T-helper 17 cell (primary cell): ENCODE measurements at places on chromosomes 4 and X.

DNA sequence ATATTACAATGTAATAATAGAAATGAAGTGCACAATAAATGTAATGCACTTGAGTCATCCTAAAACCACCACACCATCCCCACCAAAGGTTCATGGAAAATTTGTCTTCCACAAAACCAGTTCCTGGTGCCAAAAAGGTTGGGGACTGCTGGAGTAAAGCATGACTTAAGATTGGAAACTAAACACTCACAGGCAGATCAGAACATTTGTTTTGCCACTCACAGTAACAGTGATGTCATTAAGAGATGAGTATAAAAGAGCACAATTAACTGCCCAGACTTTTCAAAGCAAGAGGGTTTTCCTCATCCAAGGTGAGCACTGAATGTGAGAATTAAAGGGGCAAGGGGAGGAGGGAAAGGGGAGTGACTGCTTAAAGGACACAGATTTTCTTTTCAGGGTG is 35.6 kb downstream of the MAP7D3 start:
- H3K27me3 ChIP-seq: no peaks in the 10 kb centered on the region
- no peaks in the 10 kb centered on the region for H3K4me1 ChIP-seq
- no peak overlapping the region for H3K27ac ChIP-seq
- DNase-seq: no peak
- no peaks in the 10 kb centered on the region for H3K36me3 ChIP-seq

GRCh38 chr4:19756661-19757060 is 495.0 kb upstream of the SLIT2 start:
- no peak overlapping the region for H3K27ac ChIP-seq
- H3K27me3 ChIP-seq: no peaks in the 10 kb centered on the region

GRCh38 chrX:123330229-123330942 is 146.3 kb downstream of the GRIA3 start:
- H3K36me3 ChIP-seq: no peaks in the 10 kb centered on the region
- no peak overlapping the region for H3K4me3 ChIP-seq
- no peak for DNase-seq
- H3K27me3 ChIP-seq: no peaks in the 10 kb centered on the region

- no peaks in the 10 kb centered on the region for H3K36me3 ChIP-seq
- H3K4me3 ChIP-seq: no peak overlapping the region
- DNase-seq: no peak
- H3K4me1 ChIP-seq: peaks cover 10% of the 10 kb centered on the region
- H3K27ac ChIP-seq: no peak overlapping the region
Measured at GRCh38 chr4:3340700-3341083, 47.9 kb downstream of the RGS12 start.

- H3K4me3 ChIP-seq: no peak overlapping the region
- peaks cover 2% of the 10 kb centered on the region for H3K4me1 ChIP-seq
- DNase-seq: no peak
Measured at GRCh38 chrX:69618803-69619202, 2.9 kb downstream of the EDA start.

DNA sequence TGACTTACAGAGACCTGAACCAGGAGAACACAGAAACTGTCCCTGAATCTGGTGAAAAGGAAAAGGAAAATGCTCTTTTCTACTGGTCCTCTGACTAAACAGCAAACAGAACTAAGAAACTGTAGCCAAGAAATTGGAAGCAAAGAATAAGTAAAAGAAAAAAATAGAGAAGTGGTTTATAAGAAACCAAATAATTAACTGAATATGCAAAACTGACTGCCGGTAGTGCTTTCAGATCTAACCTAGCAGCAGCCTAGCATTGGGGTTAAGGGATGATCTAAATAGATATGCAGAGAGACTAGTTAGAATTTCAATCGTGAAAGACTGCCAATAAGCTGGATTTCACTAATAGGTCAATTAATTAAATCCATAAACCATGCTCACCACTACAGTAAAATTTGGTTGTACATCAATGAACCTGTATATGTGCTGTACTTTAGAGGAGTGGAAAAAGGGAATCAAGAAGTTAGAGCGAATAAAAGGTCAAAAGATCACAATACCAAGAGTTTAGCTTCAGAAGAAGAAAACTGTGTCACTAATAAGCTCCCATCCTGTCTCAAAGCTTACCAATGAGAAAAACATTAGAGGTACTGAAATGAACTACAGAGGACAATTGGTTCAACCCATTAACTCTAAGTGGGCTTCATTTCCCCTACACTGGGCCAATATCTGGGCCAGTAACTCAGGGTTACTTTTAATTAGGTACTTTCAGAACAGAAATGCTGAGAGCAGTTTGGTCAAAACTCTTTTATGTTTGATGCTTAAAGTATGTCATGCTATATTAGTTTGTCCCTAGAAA is 53.6 kb downstream of the KLHL13 start:
- no peaks in the 10 kb centered on the region for H3K36me3 ChIP-seq
- H3K4me3 ChIP-seq: no peak overlapping the region
- no peaks in the 10 kb centered on the region for H3K4me1 ChIP-seq
- H3K27me3 ChIP-seq: no peaks in the 10 kb centered on the region
- H3K27ac ChIP-seq: no peak overlapping the region

GRCh38 chrX:33808636-33809035 is 323.5 kb downstream of the FAM47A start:
- H3K4me1 ChIP-seq: no peaks in the 10 kb centered on the region
- no peak overlapping the region for H3K27ac ChIP-seq
- no peak for DNase-seq
- no peaks in the 10 kb centered on the region for H3K36me3 ChIP-seq
- H3K27me3 ChIP-seq: no peaks in the 10 kb centered on the region

- no peak for DNase-seq
- peaks cover 16% of the 10 kb centered on the region for H3K4me1 ChIP-seq
- peak overlapping the region; percentile 83 for H3K27ac ChIP-seq
- peak overlapping the region; percentile 65 for H3K4me3 ChIP-seq
- no peaks in the 10 kb centered on the region for H3K27me3 ChIP-seq
- no peaks in the 10 kb centered on the region for H3K36me3 ChIP-seq
Measured at GRCh38 chr4:6892190-6892908, 17.3 kb upstream of the TBC1D14 start.

DNA sequence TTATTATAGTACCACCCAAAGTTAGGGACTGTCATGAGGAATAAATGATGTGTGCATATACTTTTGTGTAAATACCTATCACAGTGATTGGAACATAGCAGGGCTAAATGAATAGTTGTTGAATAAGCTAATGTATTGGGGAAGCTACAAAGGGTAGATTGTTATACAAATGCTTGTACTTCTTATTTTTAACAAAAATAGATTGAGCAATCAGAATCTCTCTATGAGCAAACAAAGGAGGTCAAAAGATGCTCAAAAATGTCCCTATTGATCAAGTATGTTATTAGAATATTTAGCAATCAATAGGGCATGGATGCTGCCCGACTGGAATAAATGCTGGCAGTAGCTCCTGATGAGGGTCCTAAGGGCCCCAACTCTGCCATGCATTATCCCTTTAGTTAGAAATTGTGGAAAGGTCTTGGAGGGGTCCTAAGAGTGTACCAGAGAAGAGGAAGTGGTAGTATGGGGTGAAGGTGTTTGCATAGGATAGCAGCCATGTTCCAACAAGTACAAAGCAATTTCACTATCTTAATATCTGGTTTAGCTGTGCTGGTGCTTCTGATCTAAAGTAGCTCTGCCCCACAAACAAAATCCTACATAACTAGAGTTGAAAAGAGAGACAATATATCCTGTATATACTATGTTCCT is 33.1 kb upstream of the TAPT1 start:
- H3K27me3 ChIP-seq: no peaks in the 10 kb centered on the region
- peaks cover 2% of the 10 kb centered on the region for H3K36me3 ChIP-seq
- H3K27ac ChIP-seq: no peak overlapping the region
- H3K4me3 ChIP-seq: no peak overlapping the region
- no peak for DNase-seq
- H3K4me1 ChIP-seq: peaks cover 10% of the 10 kb centered on the region

DNA sequence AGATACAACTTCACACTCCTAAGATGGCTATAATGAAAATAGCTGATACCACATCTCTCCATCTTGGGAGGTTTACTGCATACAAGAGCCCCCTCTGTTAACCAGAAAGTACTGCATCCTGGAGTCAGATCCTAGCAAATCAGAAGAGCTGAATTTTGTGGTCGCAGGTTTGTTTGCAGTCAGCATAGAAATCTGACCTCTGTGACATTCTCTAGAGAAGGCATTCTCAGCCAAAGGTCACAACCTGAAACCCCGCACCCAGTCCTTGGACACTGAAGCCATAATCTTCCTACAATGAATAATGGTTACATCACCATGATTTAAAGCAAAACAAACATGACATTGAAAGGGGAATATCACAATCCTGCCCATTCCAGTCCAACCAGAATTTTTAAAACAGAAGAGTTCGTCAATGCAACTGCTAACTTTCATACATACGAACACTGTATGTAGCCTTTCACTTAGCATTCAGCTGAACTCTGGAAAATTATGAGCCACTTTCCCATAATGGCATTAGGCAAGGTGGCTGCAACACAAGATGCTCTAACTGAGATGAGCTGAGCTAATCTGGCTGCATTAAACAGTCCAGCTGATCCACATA is 17.6 kb downstream of the HS6ST2 start:
- DNase-seq: no peak
- H3K4me3 ChIP-seq: no peak overlapping the region

DNA sequence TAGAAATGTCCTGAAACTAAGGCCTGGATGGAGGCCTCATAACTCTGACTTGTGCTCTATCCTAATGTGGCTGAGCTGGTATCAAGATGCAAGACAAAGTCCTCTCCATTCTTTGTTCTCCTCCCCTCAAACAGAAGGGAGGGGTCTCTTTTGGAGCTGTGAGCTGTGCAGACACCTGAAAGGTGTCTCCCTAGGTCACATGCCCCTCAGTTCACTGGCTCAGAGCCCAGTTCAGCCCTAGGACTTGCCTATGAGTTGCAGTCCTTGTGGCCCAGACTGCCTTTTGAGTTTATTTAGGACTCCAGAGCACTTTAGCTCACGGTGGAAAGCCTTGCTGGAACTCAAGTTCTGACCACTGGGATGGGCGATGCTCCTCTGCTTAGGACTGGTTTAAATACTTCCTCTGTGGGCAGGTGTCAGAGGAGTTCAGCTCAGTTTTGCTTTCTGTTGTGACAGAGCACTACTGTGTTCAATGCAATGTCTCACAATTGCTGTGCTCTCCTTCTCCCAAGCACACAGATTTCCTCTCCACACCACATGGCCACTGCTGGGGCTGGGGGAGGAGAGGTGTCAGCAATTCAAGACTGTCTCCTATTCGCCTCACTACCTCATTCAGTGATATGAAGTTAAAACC is 84.8 kb upstream of the ZNF827 start:
- H3K36me3 ChIP-seq: peaks cover 2% of the 10 kb centered on the region
- H3K27ac ChIP-seq: no peak overlapping the region
- H3K27me3 ChIP-seq: peaks cover 34% of the 10 kb centered on the region

DNA sequence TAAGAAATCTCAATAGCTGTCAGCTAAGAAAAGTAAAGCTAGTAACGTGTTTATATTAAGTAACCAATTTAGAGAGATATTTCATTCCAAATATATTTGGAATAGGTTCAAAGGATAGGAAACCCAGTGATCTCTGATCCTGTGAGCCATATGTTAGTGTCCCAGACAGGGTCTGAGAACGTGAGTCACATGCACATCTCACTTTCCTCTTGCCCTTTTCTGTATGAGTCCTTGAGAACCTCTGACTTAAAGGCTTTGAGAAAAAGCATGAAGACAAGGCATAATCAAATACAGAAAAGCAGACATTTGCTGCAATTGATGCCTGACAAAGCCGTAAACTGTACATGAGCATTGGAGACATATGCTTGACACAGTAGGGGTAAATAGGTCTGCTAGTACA is 655.1 kb upstream of the ADGRL3 start:
- no peaks in the 10 kb centered on the region for H3K4me1 ChIP-seq
- no peak overlapping the region for H3K27ac ChIP-seq
- DNase-seq: no peak
- H3K4me3 ChIP-seq: no peak overlapping the region
- H3K36me3 ChIP-seq: no peaks in the 10 kb centered on the region

DNA sequence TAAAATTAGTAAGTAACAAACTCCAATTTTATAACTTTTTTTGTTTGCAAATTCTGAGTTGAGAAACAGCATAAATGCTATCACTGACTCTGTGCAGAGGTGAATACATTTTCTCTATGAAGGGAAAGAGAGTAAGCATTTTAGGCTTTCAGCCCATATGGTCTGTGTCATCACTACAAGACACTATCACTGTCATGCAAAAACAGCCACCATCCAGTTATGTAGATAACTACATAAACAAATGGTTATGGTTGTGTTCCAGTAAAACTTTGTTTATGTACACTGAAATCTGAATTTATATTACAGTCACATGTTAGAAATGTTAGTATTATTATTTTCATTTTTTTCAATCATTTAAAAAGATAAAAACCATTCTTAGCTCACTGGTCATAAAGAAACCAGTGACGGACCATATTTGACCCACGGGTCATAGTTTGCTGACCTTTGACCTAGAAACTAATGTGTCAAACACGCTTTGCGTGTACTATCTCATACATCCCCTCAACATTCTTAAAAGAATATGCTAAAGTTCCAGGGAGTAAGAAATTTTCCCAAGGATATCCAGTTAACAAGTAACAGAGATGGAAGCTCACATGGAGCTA is 29.1 kb downstream of the RASGEF1B start:
- peaks cover 3% of the 10 kb centered on the region for H3K36me3 ChIP-seq
- peak overlapping the region; percentile 24 for H3K27ac ChIP-seq
- H3K27me3 ChIP-seq: no peaks in the 10 kb centered on the region
- no peak overlapping the region for H3K4me3 ChIP-seq
- no peak for DNase-seq
- H3K4me1 ChIP-seq: no peaks in the 10 kb centered on the region

DNA sequence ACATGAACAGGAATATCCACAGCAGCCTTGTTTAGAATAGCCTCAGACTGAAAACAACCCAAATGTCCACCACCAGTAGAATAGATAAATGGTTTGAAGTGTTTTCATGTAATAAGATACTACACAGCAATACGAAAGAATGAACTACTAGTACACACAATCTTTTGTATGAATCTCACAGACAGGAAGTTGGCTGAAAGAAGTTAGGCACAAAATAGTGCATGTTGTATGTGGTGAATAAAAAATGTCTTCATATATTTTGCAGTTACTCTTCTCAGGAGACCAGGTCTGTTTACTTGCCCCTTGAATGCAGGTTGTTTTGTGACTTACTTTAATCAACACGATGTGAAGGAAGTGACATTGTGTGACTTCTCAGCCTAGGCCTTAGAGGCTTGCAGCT is 75.9 kb upstream of the LEF1 start:
- no peak overlapping the region for H3K4me3 ChIP-seq
- DNase-seq: no peak
- H3K36me3 ChIP-seq: no peaks in the 10 kb centered on the region

GRCh38 chrX:129661369-129661768 is 6.6 kb upstream of the APLN start:
- H3K27ac ChIP-seq: no peak overlapping the region
- H3K27me3 ChIP-seq: peaks cover 13% of the 10 kb centered on the region
- no peaks in the 10 kb centered on the region for H3K36me3 ChIP-seq
- H3K4me1 ChIP-seq: peaks cover 5% of the 10 kb centered on the region
- H3K4me3 ChIP-seq: no peak overlapping the region
- DNase-seq: no peak

- H3K4me1 ChIP-seq: no peaks in the 10 kb centered on the region
- DNase-seq: no peak
- no peak overlapping the region for H3K4me3 ChIP-seq
- no peaks in the 10 kb centered on the region for H3K27me3 ChIP-seq
- no peaks in the 10 kb centered on the region for H3K36me3 ChIP-seq
Measured at GRCh38 chr4:54800831-54801530, 143.2 kb downstream of the KIT start.
